ENCODE measurements at places on chromosomes 7 and 10. TPM values are rescaled to one million over a fixed set of nuclear protein-coding genes. Genes with fewer than 3 reads are reported as not detected.

The LRIT1 gene
- not detected for total RNA-seq

The ATP6V0A4 gene
- total RNA-seq, result not detected

- peak; percentile 85 for DNase-seq
Measured at GRCh38 chr10:28722065-28722803, 44.9 kb downstream of the BAMBI start.

- DNase-seq, result no peak
Measured at GRCh38 chr10:71715026-71715425, 4.6 kb downstream of the C10orf105 start.

- DNase-seq, result no peak
Measured at GRCh38 chr7:73678862-73679261, 4.4 kb downstream of the DNAJC30 start.

- DNase-seq, result peak; percentile 86
Measured at GRCh38 chr7:102412548-102412947, 16.4 kb downstream of the PRKRIP1 start.

The CTNNA3 gene
- 4.8 TPM for total RNA-seq

DNA sequence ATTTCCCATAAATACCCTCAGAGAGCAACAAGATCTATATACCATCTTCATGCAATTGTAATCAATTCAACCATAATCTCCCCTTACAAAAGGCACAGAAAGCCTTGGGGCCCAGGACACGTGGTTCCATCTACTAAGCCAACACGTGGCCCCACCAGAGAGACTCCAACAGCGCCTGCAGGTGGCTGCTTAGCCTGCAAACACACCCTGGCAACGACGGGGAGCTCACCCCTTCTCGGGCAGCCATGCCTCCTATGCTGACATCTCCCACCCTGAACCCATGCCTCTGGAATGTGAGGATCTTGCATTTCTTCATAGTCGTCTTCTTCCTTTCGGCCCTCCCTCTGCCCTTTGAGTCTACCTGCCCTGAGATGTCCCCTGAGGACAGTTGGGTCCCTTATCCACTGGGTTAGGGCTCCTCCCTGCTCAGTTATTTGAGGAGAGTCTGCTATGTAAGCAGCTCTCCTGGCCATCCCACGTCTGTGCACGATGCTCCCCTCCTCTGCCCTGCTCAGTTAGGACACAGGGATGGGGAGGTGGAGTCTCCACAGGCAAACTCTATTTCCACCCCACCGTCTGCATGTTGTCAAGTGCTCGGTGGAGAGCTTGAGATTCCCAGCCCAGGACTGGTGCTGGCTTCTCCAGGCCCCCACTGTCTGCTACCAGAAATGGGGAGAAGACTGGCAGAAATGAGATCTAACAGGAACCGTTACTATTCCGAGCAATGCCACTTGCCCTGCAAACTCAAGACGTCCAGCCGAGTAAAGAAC, 36.5 kb downstream of the EBF3 start:
- DNase-seq, result peak; percentile 45

- DNase-seq, result peak; percentile 67
Measured at GRCh38 chr7:159115601-159116501, 28.8 kb downstream of the VIPR2 start.

The AMZ1 gene
- 1.1 TPM for total RNA-seq
